Fibroblast of skin of left biceps (primary cell): ENCODE measurements at places on chromosomes 11 and 22.

DNA sequence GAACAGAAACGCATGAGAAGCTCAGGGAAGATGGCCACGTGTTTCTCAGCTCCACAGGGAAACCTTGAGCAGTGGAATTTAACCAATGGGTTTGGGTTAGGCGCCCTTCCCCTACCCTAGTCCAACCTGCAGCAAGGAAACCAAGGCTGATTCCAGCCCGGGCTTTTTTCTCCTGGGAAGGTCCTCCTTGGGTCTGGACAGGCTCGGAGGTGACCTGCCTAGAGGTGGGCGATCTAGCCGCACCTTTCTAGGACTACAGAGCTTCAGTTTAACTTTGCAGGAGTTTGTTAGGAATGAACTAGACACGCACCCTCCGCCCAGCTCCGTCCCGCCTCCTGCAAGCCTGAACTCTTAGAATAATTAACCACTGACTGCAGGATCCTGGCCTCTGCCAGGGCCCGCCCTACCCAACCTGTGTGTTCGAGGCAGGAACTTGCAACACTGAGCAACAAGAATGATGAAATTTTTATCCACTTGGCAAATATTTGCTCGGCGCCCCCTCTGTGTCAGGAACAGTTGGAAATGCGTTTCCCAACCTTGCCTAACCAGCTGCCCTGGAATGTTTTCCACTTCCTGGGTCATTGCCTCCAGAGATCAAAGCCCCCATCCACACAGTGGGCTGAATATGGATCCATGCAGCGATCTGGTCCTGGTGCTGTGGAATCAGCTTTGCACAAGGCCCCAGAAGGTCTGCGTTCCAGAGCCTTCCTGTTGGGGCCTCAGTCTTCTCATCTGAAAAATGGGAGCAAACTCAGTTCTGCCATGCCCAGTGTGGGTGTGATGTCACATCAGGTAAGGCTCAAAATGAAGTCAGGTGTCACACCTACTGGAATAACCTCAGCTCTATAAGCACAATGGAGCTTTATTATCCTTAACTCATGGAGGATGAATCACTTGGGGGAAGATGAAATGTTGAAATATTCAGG lies 13.3 kb downstream of the MPST start:
- DNase-seq, result peak; percentile 47

GRCh38 chr11:112255067-112255720 lies 5.5 kb downstream of the PLET1 start:
- no peak for DNase-seq

DNA sequence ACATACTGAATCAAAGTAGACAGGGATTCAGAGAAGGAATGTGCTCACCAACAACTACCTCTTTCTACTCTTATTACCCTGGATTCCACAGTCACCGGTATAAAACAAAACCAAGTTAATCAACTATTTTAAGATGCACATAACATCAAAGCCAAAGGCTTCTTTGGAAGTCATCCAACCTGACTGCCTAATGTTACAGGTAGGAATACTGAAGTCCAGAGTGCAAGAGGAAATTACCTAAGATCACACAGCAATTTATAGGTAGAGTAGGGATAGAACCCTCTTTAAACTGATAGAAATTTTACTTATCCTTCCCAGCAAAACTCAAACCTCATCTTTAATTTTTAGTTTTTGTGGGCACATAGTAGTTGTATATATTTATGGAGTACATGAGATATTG lies 76.3 kb downstream of the PAK1 start:
- DNase-seq, result no peak

DNA sequence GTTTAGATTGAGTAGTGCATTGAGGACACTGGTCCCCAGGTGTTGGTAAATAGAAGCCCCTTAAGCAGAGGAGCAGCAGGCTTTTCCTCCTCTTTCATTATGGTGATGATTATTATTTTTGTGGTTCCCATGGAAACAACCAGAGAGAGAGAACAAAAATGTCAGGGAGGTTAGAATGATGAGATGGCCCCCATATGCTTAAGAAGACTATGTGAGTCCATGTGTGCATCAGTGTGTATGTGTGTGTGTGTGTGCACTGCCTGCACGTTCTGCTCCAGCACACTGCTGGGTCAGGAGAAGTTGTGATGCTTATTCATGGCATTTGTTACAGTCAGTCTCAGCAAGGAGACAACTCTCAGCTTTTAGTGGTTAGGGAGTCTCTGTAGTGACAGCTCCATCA lies 724.2 kb downstream of the NTM start:
- no peak for DNase-seq
